ENCODE measurements at places on chromosomes 5 and 9.
A peak's percentile ranks its signal among the peaks of the same experiment; 100 is the strongest.

- no peak for DNase-seq
Observed at GRCh38 chr9:86563350-86563749, 209.1 kb upstream of the TUT7 start.

DNA sequence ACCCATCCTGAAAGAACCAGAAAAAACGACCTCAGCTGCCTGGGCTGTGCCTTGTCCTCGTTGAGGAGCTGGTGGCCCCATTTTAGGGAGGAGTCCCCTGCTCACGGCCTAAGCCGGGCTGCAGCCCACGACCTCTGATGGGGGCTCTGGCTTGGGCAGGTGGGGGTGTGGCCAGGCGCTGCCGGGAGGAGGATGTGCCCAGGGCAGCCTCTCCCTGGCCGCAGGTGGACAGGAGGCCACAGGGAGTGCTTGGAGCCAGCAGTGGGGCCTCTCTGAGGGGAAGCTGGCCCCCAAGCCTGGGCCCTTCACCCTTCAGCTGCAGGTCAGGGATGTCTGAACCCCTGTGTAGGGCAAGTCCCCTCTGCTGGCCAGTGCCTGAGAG is 2.5 kb downstream of the DIPK1B start:
- no peak for DNase-seq

DNA sequence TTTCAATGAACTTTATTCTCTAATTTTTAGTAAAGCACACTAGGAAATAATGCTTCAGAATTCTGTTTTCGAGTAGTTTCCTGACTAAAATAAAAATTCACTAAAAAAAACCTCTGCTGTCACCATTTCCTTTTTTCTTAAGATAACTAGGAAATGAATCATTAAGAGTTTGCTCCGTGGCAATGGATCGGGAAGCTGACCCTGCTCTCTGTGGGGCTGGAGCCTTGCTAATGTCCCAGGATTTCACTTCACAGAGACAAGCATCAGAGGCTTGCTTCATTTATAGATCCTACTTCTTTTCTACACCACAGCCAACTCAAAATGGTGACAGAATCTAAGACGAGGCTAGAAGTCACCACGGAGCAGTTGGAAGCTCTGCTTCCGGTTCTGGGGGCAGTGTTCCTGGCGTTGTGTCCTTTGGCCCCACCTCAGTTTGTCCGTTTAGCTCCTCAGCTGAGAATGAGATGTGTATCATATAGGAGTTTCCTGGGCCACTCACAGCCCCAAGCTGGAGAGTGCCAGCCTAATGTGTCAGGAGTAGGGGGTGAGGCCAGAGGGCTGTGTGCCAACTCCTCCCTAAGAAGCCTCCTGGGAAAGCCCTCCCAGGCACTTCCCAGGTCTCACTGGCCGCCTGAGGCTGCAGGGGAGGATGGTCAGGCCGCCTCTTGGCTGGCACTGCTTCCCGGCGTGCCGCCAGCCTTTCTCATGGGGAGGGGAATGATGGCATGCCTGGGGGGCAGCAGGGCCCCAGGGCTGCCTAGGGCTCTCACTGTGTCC is 19.6 kb downstream of the TENT4A start:
- no peak for DNase-seq

DNA sequence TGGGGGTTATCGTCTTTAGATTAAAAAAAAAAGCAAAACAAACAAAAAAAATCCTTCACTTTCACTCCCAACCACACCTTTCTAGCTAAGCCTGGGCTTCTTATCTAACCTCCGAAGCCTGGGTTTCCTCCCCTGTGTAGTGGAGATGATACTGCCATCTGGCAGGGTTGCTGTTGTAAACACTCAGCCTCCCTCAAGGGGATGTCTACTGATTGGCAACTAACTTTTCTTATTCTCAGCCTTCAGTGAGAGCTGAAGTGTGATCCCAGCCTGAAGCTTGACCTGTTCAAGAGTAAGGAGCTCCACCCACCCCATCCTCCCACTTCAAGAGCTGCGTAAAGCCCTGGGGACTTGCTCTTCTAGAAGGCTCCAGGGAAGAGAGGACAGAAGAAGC is 21.5 kb upstream of the WWC1 start:
- DNase-seq: no peak

DNA sequence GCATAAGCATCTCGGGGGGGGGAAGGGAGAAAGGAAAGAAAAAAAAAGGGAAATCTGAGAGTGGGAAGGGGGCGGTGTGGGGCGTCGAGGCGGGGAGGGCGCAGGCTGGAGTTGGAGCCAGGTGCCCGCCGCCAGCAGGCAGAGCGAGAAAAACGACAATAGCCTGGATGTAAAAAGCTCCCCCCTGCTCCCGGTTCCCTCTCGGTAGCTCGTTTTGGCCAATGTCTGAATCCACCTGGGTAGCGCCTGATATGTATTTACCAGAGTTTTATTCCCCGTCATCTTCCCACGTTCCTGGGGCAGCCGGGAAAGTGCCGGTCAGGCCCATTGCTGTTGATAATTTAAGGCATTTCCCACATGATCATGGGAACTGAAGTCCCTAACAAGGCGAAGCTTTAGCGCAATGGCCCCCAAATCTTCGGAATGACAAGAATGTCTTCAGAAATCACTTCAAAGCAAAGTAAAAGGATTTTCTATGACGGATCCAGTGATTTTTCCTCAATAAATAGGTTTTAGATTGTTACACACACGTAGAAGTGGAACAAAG is 3.0 kb upstream of the OTP start:
- DNase-seq: no peak

DNA sequence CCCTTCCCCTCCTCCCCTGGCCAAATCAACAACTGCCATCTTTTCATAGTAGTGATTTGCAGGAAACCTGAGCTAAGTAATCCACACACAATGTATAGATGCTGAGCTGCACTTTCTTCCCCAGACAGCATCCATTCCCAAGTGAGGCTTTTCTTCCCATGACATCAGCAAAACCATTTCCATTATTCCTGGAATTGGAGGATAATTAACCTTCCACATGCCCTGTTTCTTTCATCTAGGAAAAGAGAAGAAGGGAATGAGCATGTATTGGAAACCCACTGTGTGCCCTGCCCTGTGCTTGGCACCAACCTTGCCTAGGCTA is 268.0 kb downstream of the ZSWIM6 start:
- DNase-seq: no peak

DNA sequence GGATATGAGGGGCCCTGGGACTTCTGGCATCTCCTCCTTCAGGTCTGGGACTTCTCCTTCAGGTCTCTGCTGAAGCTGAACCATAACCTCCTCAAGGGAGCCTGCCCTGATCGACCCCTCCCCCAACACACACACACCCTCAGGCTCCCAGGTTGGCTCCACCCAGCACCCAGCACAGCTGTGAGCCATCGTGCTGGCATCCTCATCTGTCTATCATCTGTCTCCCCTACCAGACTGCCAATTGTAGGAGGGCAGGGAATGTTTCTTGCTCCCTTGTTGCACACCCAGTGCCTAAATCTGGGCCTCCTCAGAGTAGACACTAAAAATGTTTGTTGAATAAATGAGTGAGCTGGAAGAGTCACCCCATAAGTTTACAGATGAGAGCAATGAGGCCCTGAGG is 71.4 kb downstream of the LRSAM1 start:
- DNase-seq: no peak

GRCh38 chr9:22331533-22331932 is 115.1 kb upstream of the DMRTA1 start:
- no peak for DNase-seq

GRCh38 chr9:127166111-127166510 is 43.7 kb upstream of the ANGPTL2 start:
- no peak for DNase-seq

- no peak for DNase-seq
Observed at GRCh38 chr5:61588216-61588615, 256.2 kb downstream of the ZSWIM6 start.

DNA sequence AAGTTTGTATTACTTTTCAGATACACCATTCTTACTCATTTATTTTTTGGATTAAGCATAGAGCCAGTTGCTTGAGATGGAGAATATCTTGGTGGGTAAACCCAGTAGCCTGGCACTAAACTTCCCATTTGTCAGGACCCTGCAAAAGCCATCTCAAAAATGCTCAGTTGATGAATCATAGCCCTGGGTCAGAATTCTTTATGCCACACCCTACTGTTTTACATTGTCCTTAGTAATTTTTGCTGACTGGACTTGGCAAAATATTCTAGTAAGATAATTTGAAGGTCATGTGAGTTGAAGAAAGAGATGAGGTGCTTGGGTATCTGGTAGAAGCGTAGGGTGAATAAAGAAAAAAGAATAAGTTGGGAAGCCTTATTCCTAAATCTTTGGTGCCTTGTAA is 50.7 kb downstream of the C7 start:
- no peak for DNase-seq

DNA sequence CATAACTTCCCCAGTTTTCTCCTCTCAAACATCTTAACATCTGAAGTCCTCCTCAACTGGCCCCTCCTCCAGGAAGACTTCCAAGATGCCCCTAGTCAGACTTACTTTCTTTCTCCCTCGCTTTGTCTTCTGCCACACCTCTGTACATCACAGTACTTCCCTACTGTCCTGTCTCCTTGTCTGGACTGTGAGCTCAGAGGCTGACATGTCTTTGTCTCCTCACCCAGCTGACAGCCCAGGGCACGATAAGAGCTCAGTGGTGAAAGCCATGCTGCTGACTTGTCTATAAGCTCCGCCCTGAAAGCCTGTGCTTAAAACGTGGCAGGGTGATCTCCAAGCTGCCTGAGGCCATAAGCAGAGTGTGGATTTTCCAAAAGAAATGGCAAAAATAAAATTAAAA is 33.0 kb upstream of the SLC25A51 start:
- no peak for DNase-seq

GRCh38 chr9:130815242-130815808 is 19.7 kb upstream of the ABL1 start:
- no peak for DNase-seq

GRCh38 chr5:154568589-154568988 is 90.6 kb upstream of the HAND1 start:
- no peak for DNase-seq

DNA sequence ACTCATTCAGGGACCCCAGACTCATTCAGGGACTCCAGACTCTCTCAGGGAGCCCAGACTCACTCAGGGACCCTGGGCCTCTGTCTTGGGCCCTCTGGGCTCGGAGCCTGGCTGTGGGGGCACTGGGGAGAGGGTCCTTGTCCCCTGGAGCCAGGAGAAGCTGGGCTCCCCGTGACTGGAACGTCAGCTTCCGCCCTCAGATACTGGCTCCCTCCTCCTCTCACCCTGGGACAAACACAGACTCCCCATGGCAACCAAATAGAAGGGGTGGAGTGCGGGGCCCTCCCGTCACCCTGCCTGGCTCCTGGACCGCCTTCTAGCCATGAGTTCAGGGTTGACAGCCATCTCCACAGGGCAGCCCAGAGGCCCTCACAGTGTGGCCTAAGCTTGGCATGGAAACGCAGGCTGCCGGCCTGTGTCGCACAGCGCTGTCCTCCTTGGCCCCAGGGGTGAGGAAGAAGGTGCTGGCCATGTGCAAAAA is 27.6 kb downstream of the ZDHHC11B start:
- no peak for DNase-seq

GRCh38 chr9:23638837-23639426 is 187.1 kb downstream of the ELAVL2 start:
- no peak for DNase-seq

GRCh38 chr5:78727786-78728761 is 79.5 kb upstream of the LHFPL2 start:
- DNase-seq: no peak

DNA sequence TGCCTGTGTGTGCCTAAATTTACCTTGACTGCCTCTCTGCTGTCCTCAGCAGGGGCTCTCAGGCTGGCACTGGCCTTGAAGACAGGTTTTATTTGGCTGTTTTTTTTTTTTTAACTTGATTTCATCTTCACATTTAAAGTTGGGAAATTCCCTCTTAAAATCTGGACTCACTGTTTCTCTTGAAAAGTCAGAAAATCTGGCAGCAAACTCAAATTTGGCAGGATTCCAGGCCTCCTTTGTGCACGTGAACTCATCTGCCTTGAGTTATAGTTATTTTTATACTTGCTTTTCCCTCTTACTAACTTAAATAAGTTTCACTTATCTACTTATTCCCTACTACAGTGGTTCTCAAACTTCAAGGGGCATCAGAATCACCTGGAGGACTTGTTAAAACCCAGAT is 118.4 kb upstream of the MAP3K1 start:
- no peak for DNase-seq

- DNase-seq: no peak
Observed at GRCh38 chr5:52842111-52842510, 54.4 kb downstream of the ITGA1 start.

GRCh38 chr9:135343837-135344522 is 135.6 kb upstream of the PPP1R26 start:
- DNase-seq: peak; percentile 32

DNA sequence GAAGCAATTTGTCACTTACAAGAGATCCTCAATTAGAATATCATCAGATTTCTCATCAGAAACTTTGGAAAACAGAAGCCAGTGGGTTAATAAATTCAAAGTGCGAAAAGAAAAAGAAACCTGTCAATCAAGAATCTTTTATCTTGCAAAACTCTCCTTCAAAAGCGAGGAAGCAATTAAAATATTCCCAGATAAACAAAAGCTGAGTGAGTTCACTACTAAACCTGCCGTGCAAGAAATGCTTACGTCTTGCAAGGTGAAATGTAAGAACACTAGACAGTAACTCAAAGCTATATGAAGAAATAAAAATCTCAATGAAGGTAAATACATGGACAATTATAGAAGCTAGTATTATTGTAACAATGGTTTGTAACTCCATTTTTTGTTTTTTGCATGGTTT is 62.8 kb upstream of the IL33 start:
- no peak for DNase-seq

- DNase-seq: no peak
Observed at GRCh38 chr5:165227515-165227914, 1722.1 kb downstream of the MAT2B start.

- DNase-seq: no peak
Observed at GRCh38 chr9:6833518-6834192, 75.9 kb downstream of the KDM4C start.

DNA sequence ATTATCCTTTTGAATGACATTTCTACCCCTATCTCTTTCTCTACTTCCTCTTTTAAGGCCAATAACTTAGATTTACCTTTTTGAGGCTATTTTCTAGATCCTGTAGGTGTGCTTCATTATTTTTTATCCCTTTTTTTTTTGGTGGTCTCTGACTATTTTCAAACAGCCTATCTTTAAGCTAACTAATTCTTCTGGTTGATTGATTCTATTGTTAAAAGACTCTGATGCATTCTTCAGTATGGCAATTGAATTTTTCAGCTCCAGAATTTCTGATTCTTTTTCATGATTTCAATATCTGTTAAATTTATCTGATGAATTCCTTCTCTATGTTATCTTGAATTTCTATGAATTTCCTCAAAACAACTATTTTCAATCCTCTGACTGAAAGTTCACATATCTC is 7.4 kb upstream of the SLC36A3 start:
- no peak for DNase-seq

DNA sequence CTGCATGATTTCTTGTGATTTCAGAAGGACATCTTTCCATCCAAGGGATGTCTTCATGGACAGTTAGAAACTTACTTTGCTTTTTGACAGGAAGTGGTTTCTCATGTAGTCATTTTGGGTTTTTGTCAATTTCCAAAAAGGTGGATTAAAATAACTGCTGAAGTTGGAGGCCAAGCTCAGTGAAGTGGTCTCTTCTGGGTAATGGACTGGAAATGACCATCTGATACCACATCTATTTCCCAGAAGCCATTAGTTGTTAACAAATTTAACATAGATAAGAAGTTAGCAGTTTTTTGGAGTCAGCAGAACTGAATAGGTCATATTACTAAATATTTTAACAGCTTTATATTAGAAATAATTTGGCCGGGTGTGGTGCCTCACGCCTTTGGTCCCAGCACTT is 86.2 kb upstream of the MYO10 start:
- DNase-seq: no peak

All from activated CD8-positive, alpha-beta memory T cell treated with anti-CD3 and anti-CD28 coated beads, Interleukin-2, amount 50 U/mL, for 4 hours (primary cell).